Stimulated activated CD4-positive, alpha-beta T cell treated with anti-CD3 and anti-CD28 coated beads, TNF-alpha, amount 100 ng/mL, for 1 hour (primary cell): ENCODE measurements at places on chromosomes 6 and 20.

GRCh38 chr6:21804941-21805610, 211.5 kb downstream of the SOX4 start:
- DNase-seq, result no peak

DNA sequence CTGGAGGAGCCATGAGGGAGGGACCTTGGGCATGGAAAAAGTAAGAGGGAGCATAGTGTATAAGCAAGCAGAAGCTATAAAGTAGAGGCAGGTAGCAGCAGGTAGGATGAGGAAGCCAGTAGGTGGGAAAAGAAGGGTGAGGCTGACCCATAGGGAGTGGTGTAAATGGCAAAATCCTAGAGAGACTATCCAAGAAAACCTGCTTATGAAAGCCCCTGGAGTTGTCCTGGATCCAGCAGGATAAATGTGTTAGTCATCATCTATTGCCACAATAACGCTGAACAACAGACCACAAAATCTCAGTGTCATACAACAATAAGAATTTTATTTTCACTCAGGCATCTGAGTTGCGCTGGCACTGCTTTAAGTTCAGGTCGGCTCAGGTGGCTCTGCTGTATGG, 30.2 kb downstream of the CHD6 start:
- no peak for DNase-seq

DNA sequence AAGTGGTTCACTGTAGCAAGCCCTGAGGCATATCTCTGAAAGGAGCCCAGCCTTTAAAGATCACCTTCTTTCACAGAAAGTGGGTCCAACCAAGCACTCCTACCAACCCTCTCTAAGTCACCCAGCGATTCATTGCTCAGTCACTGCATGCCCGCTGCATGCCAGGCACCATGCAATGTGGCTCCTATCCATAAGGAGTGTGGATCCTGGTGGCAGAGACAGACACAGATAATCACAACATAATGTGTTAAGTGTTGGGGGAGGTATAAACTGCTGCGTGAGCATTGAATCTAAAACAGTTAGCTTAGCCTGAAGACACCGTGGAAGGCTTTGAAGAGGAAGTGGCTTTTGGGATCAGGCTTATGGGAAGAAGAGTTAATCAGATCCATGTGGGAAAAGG, 659.5 kb downstream of the PTPRT start:
- DNase-seq, result no peak

DNA sequence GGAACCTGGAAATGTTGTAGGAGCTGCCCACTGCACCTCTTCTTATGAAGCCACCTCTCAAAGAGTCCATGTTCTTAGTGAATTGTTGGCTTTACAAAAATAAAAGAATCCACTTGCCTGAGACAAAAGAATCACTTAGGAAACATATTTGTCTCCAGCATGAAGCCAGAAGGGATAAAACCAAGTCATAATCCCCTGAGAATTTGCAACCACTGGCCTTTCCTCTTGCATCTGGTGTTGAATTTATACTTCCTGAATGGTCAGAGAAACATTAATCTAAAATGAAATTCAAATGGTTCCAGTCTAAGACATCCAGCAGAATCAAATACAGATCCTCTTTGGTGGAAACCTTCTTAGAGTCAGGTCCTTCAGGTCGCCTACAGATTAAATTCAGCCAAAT, 192.5 kb upstream of the ECI2 start:
- DNase-seq, result no peak

DNA sequence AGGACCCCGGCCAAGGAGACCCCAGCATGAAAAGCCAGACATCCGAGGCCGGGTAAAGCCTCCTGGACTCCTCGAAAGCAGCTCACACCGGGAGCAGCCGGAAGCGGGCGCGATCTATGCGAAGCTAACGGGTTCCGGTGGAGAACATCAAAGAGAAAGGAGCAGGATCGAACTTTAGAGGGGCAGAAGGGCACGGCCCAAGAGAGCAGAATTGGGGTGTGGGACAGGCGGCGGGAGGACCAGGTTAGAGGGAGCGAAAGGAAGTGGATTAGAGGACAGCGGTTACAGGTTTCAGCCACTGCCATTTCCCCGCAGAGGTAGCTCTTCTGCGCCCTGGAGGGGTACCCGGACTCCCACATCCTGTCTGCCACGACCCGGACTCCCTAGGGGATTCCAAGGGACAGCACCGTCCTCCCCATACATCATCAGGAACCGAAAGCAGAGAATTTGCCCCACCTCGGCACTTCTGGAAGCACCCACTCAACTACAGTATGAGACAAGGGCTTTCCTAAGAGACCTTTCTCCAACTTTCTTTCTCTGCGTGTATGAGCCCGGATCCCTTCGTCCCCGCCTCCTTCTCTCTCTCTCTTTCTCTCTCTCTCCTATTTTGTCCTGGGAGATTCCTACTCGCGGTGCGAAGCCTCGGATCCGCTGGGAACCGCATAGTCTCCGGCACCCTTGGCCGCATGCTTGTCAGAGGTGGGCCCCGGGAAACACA, 507 bp upstream of the VGLL2 start:
- DNase-seq, result no peak

- no peak for DNase-seq
These were observed 30.7 kb downstream of the TRAM2 start for GRCh38 chr6:52546192-52546591.

DNA sequence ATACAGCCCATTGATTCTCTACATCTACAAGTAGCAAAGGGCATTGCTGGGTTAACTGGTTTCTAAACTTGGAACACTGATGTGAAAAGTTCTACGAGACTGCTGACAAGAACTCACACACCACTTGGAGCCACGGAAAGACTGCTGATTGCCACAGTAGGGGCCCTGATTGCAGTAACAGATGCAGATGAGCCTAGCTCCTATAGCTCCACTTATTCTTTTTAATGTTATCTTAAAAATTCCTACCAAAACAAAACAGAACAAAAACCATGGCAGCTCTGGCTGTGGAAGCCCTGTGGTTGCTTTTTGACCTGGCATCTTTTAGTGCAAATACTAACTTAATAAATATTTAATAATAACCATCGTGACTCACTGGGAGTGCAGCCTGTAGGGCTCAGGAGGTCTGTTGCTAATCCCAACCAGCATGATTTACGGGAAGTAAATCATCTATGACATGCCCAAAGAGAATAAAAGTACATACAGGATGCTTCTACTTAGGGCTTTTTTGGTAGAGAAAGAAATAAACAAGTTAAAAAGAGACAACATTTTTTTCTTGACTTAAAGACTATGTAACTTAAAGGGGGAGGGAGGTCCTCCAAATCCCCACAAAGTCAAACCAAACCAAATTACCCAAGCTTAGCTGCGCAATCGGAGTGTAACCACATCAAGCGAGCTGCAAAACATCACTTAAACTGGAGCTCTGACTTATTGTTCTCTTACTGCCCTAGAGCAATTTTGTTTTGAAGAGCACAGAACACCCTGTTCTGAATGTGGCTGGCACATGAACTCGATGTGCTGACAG, 87.2 kb downstream of the FKBP5 start:
- peak; percentile 44 for DNase-seq

- no peak for DNase-seq
These were observed 179.1 kb downstream of the THBS2 start for GRCh38 chr6:169074526-169074925.
